ENCODE measurements at places on chromosomes 5 and 9. TPM values are rescaled to one million over a fixed set of nuclear protein-coding genes. Genes with fewer than 3 reads are reported as not detected.

DNA sequence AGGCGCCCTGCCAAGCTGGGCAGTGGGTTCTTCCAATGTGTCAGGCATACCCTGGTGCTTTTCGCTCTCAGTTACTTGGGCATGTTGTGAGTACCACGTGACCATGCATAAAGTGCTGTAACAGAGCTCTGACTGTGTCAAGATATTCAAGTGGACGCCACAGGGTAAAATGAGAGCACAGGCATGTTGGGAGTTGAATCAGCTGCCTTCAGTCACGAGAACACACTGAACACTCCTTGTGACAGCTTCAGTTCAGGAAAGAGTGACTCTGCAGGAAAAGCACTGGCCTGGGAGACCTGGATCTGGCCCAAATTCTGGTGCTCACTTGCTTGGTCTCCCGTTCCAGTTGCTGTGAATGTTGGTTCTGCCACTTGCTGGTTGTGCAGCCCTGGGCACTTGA is 5.1 kb downstream of the MLANA start:
- no peak overlapping the region for H3K27ac ChIP-seq
- peaks cover 7% of the 10 kb centered on the region for H3K4me1 ChIP-seq
- no peak overlapping the region for H3K4me3 ChIP-seq
- no peaks in the 10 kb centered on the region for H3K27me3 ChIP-seq

DNA sequence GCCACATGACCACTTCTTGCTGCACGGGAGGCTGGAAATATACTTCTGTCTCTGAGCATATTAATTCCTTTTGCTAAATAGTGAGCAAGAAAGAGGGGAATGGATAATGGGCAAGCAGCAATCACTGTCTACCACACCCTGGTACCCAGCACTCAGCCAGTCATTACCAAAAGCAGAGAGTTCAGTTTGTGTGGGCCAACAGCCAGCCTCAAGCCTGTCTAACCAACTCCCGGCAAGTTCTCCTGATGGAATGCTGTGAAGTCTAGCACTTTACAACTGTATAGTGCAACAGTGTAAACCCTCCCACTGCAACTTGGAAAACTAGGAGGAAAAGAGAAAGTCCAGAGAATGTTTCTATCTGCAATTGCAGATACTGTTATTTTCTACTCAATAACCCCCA is 47.8 kb downstream of the PLK2 start:
- no peak for DNase-seq
- H3K4me1 ChIP-seq: no peaks in the 10 kb centered on the region
- H3K4me3 ChIP-seq: no peak overlapping the region

DNA sequence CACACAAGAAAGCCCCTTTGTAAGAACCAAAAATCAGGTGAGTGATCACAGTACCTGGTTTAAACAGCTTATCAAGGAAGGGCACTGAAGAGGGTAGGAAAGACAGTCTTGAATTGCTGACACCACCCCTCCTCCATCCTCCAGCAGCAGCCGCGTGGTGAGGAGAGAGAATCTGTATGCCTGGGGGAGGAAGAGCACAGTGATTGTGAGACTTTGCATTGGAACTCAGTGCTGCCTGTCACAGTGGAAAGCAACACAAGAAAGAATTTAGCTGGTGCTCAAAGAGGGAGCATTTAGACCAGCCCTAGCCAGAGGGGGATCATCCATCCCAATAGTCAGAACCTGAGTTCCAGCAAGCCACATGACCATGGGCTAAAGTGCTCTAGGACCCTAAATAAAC is 11.6 kb upstream of the STX17 start:
- H3K36me3 ChIP-seq: no peaks in the 10 kb centered on the region
- no peaks in the 10 kb centered on the region for H3K27me3 ChIP-seq
- no peak overlapping the region for H3K27ac ChIP-seq
- no peak for DNase-seq

GRCh38 chr5:172722327-172722815 is 48.6 kb downstream of the DUSP1 start:
- no peak overlapping the region for H3K27ac ChIP-seq
- no peaks in the 10 kb centered on the region for H3K27me3 ChIP-seq
- no peak for DNase-seq
- H3K4me1 ChIP-seq: peaks cover 22% of the 10 kb centered on the region

DNA sequence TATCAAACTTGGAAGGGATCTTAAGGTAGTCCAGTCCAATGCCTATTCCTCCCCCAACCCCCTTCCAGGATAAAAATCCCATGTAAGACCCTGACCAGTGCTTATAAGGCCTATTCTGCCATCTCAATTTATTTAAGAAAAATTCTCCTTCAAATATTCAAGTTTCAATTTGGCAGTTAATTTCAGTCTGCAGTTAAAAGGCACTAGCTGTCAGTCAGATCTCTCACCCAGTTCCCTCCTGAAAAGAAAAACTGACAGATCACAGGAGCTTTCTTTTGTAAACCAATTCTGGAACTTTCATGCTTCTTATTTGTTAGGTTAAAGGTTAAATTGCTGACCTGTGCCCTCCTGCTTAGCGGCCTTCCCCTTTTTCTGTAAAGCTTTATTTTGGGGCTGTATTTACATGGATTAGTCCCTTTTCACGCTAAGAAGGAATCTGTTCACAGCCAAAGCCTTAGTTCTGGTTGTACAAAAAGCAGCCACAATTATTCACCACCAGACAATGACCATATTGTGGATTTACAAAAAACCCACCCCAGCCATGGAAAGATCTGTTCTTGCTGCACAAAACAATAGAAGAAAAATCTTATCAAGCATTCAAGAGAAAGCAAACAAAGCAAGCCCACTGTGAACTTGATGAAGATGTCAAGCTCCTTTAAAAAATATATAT is 68.7 kb downstream of the DENND1A start:
- no peaks in the 10 kb centered on the region for H3K36me3 ChIP-seq
- no peak overlapping the region for H3K27ac ChIP-seq
- DNase-seq: no peak
- peaks cover 8% of the 10 kb centered on the region for H3K4me1 ChIP-seq
- H3K4me3 ChIP-seq: no peak overlapping the region

DNA sequence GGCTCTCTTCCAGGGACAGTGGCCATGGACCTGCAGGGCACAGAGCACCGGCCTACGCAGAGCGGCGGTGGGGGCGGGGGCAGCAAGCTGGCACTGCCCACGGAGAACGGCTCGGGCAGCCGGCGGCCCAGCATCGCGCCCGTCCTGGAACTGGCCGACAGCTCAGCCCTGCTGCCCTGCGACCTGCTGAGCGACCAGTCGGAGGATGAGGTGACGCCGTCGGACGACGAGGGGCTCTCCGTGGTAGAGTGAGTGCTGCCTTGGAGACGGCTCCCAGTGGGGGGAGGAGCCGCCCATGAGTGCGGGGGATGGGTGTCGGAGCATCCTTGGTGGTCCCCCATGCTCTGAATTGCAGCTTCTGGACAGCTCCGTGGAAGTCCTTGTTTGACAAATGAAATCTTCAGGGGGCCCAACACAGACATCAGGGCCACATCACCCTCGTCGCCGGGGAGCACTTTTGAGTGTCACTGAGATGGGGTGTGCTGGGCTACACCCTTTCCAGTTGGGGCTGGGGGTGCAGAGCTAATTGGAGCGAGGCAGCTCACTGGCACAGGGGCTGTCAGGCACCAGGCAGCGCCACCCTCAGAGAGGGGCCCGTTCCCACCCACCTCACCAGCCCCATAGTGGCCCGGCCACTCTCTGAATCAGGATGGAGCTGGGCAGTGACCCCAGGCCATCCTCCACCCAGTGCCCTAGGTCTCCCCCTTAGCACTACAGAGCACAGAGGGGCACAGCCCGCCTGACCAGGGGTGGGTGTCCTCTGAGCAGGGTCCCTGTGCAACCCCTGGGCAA is 70.9 kb downstream of the KCNT1 start:
- H3K27me3 ChIP-seq: no peaks in the 10 kb centered on the region
- no peak for DNase-seq
- H3K4me3 ChIP-seq: no peak overlapping the region

DNA sequence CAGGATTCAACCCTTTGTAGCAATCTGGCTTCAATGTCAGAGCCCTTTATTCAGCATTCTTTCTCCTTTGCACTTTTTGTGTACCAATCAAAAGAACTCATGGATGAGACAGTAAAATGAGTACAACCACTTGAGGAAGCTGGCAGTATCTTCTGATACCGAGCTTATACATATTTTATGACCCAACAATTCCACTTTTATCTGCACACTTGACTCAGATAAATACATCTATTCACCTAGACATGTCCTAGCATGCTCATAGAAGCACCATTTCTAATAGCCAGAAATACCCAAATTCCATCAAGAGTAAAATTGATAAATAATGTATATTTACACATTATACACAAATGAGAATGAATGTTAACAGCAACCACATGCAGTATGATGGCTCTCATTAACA is 111.2 kb upstream of the PTGER4 start:
- H3K36me3 ChIP-seq: no peaks in the 10 kb centered on the region
- no peak overlapping the region for H3K4me3 ChIP-seq
- H3K27me3 ChIP-seq: no peaks in the 10 kb centered on the region
- no peaks in the 10 kb centered on the region for H3K4me1 ChIP-seq
- DNase-seq: no peak

GRCh38 chr5:149370878-149371277 is 8.2 kb downstream of the IL17B start:
- no peak for DNase-seq
- H3K27ac ChIP-seq: no peak overlapping the region
- H3K36me3 ChIP-seq: no peaks in the 10 kb centered on the region
- H3K4me1 ChIP-seq: no peaks in the 10 kb centered on the region

- DNase-seq: no peak
- no peaks in the 10 kb centered on the region for H3K27me3 ChIP-seq
- H3K36me3 ChIP-seq: no peaks in the 10 kb centered on the region
- no peaks in the 10 kb centered on the region for H3K4me1 ChIP-seq
- no peak overlapping the region for H3K4me3 ChIP-seq
- H3K27ac ChIP-seq: peak overlapping the region; percentile 14
Observed at GRCh38 chr9:116190637-116191396, 37.2 kb downstream of the PAPPA start.

DNA sequence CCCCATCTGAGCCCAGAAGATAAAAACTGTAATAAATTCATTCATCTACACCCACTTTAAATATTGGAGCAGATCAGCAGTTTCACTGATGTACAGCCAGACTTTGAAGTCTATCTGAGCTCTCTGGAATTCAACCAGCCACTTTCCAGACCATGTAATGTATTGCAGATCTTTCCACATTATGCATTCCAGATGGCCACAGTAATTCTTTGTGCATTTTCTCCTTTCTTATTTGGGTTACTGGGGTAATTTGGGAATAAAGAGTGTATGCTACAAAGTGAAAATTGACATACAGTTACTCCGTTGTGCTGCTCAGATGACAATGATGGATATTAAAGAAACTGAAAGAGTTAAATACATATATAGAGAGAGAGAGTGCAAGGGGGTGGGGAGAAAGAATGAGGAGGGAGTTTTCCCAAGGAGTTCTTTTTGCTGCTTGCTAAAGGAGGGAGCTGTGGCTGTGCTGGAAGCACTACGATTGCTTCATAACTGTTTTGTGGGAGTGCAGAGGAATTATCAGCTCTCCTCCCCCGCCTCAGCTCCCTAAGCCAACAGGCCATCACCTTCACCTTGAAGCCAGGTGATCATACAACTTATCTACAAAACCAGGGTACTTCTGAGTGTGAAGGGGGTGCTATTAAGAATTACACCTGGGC is 152.8 kb downstream of the GAS1 start:
- DNase-seq: no peak
- H3K27ac ChIP-seq: no peak overlapping the region
- no peaks in the 10 kb centered on the region for H3K27me3 ChIP-seq
- H3K36me3 ChIP-seq: no peaks in the 10 kb centered on the region
- no peak overlapping the region for H3K4me3 ChIP-seq

- H3K4me3 ChIP-seq: no peak overlapping the region
- H3K4me1 ChIP-seq: no peaks in the 10 kb centered on the region
- no peaks in the 10 kb centered on the region for H3K27me3 ChIP-seq
- DNase-seq: peak; percentile 59
Observed at GRCh38 chr9:17063535-17064135, 71.2 kb upstream of the CNTLN start.

- H3K27me3 ChIP-seq: peaks cover 63% of the 10 kb centered on the region
- H3K4me1 ChIP-seq: no peaks in the 10 kb centered on the region
- H3K36me3 ChIP-seq: no peaks in the 10 kb centered on the region
- DNase-seq: no peak
- no peak overlapping the region for H3K27ac ChIP-seq
Observed at GRCh38 chr9:97848480-97849237, 4.4 kb upstream of the FOXE1 start.

DNA sequence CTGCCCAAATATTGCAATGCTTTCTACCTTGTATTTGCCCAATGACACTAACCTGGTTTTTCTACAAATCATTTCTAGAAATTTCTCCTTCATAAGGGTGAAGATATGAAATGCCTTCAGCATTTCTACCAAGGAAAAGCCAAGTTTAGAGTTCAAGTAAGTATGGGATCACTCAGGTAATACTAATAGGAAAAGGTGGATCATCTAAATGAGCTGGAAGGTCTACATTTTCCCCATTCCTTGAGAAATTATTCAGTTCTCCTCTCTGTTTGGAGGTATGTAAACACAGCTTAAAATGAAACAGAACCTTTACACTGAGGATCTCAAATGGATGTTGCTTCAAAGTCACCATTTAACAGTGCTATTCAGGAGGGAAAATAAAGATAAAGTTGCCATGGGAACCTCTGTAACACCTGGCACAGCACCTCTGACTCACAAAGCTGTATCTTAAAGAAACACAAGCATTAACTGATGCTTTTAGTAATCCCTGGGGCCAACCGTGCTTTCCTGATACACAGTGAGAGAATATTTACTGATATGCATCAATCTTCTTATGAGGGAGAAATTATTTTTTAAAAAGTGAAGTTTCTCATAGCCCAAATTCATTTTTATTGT is 161.3 kb downstream of the DRD1 start:
- no peak overlapping the region for H3K27ac ChIP-seq
- DNase-seq: no peak
- no peak overlapping the region for H3K4me3 ChIP-seq
- H3K36me3 ChIP-seq: no peaks in the 10 kb centered on the region

GRCh38 chr9:104144336-104144735 is 50.2 kb downstream of the SMC2 start:
- H3K36me3 ChIP-seq: no peaks in the 10 kb centered on the region
- DNase-seq: no peak
- no peaks in the 10 kb centered on the region for H3K4me1 ChIP-seq
- H3K4me3 ChIP-seq: no peak overlapping the region

- H3K27ac ChIP-seq: peak overlapping the region; percentile 10
- no peak for DNase-seq
- H3K4me3 ChIP-seq: no peak overlapping the region
- no peaks in the 10 kb centered on the region for H3K36me3 ChIP-seq
Observed at GRCh38 chr5:90875456-90875855, 316.9 kb downstream of the ADGRV1 start.

GRCh38 chr5:174172566-174172965 is 127.1 kb downstream of the NSG2 start:
- no peaks in the 10 kb centered on the region for H3K4me1 ChIP-seq
- H3K27ac ChIP-seq: no peak overlapping the region
- H3K36me3 ChIP-seq: no peaks in the 10 kb centered on the region
- DNase-seq: no peak
- H3K4me3 ChIP-seq: no peak overlapping the region

The SV2C gene
- 0.13 TPM for total RNA-seq

The GRIN1 gene
- total RNA-seq: 0.47 TPM

The INSYN2B gene
- total RNA-seq: 0.28 TPM

The GPR151 gene
- total RNA-seq: not detected

The IRX1 gene
- total RNA-seq: 62.0 TPM

The OTULINL gene
- 10.8 TPM for total RNA-seq

The TMEM252 gene
- 111 TPM for total RNA-seq
